ENCODE measurements at places on chromosomes 11 and 22.

- no peak for DNase-seq
These were observed 974 bp downstream of the ANAPC15 start for GRCh38 chr11:72111300-72112142.

DNA sequence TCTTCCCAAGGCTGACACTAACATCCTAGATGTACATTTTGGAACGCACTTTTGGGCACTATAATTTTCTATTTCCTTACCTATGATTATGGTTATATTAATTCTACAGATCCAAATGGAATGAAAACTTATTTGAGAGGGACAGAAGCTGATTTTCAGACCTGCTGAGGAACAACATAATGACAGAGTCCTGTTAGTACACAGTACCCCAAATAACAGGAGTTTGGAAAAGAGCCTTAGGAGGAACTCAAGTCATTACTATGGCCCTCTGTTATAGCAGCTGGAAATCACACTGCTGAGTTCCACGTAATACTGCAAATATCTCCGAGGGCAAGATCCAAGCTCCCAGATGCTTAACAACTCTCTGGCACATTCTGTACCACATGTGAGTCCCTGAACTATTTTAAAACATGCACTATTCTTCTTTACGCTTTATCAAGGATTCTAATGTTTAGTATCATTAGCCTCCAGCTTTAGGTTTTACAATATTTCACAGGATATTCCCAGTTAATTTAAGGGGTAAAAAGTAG is 1027.7 kb upstream of the CCDC90B start:
- DNase-seq: no peak

DNA sequence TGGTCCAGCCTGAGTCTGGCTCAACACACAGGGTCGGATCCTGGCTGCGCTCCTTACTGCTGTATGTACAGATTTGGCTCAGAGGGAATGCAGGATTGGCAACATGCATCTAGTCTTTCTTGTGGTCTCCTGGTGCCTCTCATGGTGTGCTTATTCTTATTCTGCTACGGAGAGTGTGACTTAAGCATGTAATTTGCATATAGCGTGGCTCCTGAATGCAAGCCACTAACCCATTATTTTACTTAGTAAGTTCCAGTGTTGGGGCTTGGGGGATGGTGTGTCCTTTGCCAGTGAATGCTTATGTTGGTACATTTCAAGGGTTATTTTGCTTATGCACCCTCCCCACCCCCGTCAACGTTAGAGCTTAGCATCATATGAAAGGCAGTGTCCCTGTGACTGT is 51.2 kb downstream of the PTPRJ start:
- DNase-seq: no peak

- DNase-seq: no peak
These were observed 34.2 kb downstream of the MICAL2 start for GRCh38 chr11:12144330-12145174.

DNA sequence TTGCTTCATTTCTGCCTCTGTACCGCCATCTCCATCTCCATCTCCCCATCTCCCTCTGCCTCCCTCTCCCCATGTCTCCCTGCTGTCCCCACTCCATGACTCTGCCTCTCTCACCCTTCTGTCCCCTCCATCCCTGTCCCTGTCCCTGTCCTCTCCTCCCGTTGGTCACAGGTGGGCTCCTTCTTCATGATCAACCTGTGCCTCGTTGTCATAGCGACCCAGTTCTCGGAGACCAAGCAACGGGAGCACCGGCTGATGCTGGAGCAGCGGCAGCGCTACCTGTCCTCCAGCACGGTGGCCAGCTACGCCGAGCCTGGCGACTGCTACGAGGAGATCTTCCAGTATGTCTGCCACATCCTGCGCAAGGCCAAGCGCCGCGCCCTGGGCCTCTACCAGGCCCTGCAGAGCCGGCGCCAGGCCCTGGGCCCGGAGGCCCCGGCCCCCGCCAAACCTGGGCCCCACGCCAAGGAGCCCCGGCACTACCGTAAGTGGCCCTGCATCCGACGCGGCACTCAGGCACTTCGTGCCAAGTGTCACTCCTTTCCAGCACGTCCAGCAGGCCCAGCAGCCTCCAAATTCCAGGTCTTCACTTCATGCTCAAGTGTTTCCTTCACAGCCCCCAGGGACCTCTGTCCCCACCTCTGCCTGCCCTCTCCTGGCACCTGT is 76.0 kb downstream of the CACNA1I start:
- no peak for DNase-seq

GRCh38 chr11:45180848-45181192 is 34.4 kb downstream of the PRDM11 start:
- peak; percentile 16 for DNase-seq

GRCh38 chr11:27420722-27421572 is 51.6 kb downstream of the LGR4 start:
- no peak for DNase-seq

- DNase-seq: no peak
These were observed at the start of gene TMEM121B for GRCh38 chr22:17121233-17122195. TSS of gene TMEM121B (minus strand) at chr22:17121360. CDS start at chr22:17121127, 233 bp downstream.

DNA sequence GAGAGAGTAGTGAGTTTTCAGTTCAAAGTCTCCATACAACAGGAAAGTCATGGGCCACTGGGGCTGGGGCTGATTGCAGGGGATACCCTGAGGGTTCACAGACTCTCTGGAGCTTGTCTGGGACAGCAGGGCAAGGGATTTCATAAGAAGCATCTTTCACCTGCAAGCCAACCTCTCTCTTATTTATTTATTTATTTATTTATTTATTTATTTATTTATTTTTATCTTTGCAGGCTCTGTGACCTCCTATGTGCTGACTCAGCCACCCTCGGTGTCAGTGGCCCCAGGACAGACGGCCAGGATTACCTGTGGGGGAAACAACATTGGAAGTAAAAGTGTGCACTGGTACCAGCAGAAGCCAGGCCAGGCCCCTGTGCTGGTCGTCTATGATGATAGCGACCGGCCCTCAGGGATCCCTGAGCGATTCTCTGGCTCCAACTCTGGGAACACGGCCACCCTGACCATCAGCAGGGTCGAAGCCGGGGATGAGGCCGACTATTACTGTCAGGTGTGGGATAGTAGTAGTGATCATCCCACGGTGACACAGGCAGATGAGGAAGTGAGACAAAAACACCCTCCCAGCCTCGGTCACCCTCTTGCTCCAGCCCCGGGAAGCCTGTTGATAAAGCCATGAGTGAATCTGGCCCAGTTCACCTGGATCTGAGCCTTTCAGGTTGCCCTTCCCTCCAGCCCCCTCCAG is 68.4 kb downstream of the GGTLC2 start:
- DNase-seq: no peak

DNA sequence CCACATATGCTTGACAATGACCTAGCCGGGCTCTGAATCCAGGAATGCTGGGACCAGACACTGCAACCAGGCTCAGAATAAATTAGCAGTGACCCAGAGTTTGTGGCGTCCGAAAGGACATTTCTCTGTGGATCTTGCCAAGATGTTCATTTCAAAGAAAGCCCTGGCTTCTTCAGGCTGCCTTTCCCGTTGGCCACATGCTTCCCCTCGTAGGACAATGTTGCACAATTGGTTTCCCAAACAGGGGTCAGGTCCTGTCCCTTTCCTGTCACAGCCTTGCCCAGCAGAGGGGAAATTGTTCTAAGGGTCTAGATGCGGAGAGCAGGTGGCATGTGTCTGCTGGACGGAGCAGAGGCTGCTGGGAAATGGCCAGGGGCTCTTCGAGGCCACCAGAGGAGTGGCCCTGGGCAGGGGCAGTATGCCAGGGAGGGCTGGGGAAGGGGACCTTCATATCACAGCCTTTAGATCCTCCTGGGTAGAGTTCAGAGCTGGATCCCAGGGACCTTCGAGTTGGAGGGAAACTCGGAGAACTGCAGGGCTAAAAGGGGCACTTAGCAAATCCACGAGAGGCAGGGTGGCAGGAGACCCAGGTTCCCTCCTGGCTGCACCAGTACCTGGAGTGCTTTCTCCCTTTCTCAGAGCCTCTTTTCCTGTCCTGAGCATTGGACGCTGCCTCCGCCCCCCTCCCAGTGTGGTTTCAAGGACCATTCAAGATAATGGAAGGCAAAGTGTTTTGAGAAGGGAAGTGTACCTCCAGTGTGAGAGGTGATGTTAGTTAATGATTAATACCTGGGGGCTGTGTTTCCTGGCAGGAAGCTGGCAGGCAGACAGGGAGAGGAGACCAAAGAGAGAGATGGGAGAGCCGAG is 42.3 kb downstream of the C11orf96 start:
- no peak for DNase-seq

DNA sequence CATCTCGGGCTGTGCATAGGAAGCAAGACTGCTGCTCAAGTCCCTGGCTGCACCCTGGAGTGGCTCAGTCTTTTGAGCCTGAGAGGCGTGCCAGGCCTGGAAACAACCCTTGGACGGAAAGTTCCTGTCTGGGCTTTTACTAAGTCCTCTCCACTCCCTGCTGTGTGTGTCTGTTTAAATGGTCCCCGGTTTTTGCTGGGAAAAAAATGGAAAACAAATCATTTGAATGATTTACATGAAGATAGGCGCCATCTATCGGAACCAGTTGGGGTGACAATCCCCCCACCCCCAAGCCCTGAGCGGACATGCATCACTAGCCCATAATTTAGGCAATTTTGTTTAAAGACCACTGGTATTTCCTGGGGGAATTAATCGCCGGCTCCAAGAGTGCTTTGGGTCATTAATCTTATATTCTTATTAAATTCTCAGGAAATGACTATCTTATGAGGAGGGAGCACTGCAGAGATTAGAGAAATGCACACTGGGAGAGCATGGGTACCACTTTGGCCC is 2.7 kb upstream of the GAB2 start:
- DNase-seq: peak; percentile 16

DNA sequence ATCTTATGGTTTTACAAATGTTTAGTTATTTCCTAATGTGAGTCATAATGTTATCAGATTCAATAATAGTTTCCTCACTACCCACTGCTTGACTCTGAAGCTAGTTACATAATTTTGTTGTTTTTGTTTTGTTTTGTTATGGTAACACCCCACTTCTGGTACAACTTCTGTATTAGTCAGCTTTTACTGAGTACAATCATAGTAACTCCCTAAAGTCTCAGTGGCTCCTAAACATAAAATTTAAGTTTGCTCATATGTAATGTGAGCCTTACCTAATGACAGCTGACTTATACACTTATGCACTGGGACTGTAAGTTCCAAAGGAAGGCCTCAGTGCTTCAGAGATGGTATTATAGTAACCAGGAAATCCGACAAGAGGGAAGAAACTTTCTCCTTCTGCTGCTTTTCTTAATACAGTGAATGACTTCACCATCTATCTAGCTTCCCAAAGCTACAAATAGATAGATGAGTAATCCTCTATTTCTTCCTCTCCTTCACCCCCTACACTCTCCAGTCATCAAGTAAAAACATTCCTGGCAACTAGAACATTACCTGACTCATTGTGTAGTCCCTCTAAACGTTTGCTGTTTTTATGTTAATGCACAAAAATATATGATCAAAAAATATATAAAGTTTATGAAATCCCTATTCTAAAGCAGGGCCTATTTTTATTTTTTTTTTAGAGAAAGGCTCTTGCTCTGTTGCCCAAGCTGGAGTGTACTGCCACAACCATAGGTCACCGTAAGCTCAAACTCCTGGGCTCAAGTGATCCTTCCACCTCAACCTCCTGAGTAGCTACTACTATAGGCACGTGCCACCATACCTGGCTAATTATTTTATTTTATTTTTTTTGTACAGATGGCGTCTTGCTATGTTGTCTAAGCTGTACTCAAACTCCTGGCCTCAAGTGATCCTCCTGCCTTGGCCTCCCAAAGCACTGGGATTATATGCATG is 563.0 kb downstream of the SOX6 start:
- no peak for DNase-seq

- no peak for DNase-seq
These were observed 78.3 kb downstream of the RPL27A start for GRCh38 chr11:8760896-8761295.

GRCh38 chr11:46331282-46331984 is 15.8 kb upstream of the DGKZ start:
- DNase-seq: no peak

- peak; percentile 46 for DNase-seq
These were observed 55.8 kb upstream of the RRAS2 start for GRCh38 chr11:14414470-14415461.

DNA sequence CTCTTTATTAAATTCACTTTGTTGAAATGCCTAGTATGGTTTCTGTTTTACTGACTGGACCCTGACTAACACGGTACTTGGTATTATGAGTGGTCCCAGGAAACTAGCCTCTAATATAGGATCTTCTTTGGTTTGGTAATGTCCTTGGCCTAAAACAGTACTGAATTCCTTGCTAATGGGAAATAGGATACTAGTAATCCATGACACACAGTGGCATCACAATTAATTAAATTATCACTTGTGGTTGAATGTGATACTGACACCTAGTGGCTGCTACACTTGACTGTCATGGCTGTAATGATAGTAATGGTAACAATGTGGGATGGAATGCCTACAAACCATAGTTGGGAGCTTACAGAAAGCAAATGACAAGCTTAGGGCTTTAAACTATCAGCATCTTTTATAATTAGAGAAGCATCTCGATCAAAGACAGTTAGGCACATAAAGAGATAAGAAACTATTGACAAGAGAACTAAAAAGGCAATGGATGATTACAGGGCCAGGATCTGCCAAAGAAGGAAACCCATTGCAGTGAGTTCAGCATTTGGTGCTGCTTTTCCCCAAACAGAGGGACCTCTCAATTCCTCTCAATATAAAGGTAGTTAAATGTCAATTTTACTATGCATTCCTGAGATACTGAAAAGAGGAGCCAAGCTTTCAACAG is 8.6 kb downstream of the DNHD1 start:
- DNase-seq: no peak

DNA sequence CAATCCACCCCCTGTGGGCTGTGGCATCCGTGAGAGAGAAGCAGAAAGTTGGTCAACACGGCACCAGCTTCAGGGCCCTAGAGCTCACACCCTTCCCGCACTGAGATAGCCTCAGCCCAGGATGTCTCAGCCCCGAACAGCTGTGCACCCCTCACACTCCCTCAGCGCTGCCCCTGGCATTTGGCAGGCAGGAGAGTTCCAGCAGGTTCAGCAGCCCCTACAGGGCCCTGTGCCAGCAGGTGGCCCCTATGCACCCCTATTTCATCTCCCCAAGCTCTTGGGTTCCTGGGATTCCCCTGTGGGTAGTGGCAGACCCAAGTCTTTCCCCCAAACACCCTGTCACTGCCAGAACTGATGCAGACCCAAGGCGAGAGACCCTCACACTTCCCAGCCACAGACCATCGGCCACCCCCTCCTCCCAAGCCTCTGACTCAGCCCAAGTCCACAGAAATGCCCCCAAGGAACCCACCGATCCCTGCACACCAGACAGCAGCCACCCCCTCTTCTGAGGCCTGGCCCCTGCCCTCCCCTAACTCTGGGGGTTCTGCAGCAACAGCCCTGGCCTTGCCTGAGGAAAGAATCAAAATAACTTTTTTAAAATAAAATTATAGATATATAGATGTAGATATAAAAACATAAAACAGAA is 183.6 kb downstream of the IGLL1 start:
- no peak for DNase-seq

DNA sequence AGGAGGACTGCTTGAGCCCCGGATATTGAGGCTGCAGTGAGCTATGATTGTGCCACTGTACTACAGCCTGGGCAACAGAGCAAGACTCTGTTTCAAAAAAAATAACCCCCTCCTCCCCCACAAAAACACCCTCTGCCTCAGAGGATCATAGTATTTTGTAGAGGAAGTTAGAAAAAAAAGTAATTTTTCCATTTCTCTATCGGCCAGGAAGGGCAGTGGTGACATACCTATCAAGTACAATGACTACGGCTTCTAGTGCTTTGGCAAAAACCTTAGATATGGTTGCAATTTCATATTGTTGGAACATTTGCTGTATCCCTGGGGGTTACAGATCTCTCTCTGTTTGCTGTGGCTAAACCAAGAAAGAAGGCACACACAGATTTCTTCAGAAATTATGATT is 28.9 kb downstream of the C2CD3 start:
- DNase-seq: no peak

- no peak for DNase-seq
These were observed 25.5 kb downstream of the NAV2 start for GRCh38 chr11:19738124-19738523.

GRCh38 chr11:2462986-2463765 is 18.4 kb downstream of the KCNQ1 start:
- no peak for DNase-seq

Data from stimulated activated CD8-positive, alpha-beta memory T cell treated with anti-CD3 and anti-CD28 coated beads, Interleukin-2, amount 100 ng/mL, for 1 hour (primary cell).